Skin of body (tissue), 3 donors: ENCODE measurements at places on chromosomes 4 and X.
A peak's percentile ranks its signal among the peaks of the same experiment; 100 is the strongest.

DNA sequence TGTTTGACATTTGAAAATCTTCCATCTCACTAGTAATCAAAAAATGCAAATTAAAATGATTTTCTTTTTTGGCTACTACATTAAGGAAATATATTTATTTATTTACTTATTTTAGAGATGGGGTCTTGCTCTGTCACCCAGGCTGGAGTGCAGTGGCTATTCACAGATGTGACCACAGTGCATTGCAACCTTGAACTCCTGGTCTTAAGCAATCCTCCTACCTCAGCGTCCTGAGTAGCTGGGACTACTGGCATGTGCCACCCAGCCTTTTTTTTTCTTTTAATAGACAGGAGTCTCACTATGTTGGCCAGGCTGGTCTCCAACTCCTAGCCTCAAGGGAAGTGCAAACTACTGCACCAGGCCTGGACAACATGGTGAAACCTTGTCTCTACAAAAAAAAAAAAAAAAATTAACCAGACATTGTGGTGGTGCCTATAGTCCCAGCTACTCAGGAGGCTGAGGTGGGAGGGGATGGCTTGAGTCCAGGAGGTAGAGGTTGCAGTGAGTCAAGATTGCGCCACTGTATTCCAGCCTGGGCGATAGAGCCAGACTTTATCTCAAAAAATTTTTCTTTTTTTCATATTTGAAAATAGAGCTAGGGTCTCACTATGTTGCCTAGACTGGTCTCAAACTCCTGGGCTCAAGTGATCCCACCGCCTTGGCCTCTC, 4.4 kb upstream of the SMIM14 start:
- no peak for DNase-seq

DNA sequence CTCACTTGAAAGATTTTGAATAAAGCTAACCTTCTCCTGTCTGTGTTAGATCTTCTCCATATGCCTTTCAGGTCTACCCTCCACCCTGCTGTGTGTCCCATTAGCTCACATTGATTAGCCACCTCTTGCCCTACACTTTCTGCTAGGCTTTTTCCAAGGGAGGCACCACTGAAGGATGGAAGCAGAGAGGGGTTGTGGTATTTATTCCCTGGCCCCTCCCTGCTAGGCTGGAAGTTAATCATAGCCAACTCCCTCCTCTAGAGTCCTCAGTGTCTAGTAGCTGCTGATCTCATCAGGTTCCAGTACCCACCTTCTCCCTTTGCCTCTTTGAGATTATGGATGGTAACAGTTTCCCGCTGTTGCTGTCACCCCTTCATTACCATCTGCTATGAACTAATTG, 8.9 kb upstream of the SMIM43 start:
- no peak for DNase-seq

- no peak for DNase-seq
Observed at GRCh38 chr4:151905197-151905596, 144.4 kb upstream of the GATB start.

DNA sequence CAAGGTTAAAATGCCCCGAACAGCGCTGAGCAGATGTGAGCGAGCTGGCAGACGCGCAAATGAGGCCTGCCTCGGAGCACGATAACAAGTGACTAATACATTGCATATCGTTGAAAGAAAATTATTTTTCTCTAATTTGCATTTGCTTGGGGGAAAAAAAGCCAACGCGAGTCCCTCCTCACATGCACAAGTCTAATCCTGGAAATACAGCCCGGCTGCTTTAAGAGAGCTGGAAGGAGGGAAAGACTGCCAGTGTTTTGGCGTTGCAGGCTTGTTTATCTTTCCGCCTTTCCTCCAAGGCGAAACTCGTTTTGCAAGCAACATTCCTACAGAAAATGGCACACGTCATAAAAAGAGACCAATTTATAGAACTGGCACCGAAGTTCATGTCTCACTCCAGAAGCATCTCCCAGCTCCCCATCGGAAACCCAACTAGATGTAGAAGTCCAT, 12.6 kb downstream of the BCOR start:
- no peak for DNase-seq

- no peak for DNase-seq
Observed at GRCh38 chrX:95645738-95646137, 1038.9 kb upstream of the DIAPH2 start.

DNA sequence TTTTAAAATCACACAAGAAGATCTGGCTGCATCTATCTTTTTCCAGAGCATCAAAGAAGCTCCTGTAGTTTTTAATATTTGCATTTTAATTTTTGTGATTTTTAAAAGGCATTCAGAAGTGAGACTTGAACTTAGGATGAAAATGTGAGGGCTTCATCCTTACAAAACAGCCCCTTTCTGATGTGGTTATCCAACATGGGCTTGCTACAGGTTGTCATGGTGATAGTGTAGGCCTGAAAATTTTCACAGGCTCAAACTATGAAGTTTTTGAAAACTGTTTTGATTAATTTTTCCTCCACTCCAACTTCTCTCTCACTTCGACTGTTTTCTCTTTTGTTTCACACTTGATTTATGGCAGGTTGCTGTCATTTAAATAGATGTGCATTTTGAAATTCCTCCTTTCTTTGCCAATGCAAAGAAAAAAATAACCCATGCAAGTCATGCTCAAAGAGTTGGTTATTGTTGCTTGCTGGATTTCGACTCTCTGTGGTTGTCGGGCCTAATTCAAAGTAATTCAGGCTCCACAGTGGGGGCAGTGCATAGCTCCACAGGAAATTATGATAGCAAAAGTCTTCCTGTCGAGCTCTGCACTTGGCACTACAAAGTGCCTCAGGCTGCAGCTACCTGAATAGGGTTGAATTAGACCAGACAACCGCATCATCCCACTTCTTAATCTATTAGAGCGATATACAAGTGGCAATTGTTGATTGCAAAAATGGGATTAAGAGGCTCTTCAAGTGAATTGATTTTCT, 201.0 kb upstream of the GPR101 start:
- no peak for DNase-seq

DNA sequence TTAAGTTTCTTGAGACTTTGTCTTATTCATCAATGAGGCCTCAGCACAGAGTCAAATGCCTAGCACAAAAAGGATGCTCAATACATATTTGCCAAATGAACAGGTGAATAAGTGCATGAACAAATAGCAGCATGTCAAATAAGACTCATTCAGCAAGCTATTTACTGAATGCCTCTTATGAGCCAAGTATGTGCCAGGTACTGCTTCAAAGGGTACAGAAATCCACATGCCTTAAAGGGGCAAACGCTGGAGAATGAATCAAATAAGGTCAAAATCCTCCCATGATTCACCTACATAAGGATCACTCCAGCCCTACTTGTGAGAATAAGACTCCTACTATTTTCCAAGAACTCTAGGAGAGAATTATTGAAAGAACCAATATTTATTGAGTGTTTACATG, 260.2 kb upstream of the CPEB2 start:
- no peak for DNase-seq

- DNase-seq = no peak
Observed at GRCh38 chr4:180950377-180950776, 1292.8 kb upstream of the TENM3 start.

- no peak for DNase-seq
Observed at GRCh38 chr4:83846193-83846830, 310.4 kb downstream of the GPAT3 start.

DNA sequence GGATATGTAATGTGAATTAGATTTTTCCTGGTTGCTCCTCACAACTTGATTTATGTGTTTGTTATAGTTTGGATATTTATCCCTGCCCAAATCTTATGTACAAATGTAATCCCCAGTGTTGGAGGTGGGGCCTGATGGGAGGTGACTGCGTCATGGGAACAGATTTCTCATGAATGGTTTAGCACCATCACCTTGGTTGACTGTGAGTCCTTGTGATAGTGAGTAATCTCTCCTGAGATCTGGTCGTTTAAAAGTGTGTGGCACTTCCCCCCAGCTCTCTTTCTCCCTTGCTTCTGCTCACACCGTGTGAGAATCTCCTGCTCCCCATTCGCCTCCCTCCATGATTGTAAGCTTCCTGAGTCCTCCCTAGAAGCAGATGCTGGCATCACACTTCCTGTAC, 2.2 kb downstream of the MID2 start:
- DNase-seq = no peak

DNA sequence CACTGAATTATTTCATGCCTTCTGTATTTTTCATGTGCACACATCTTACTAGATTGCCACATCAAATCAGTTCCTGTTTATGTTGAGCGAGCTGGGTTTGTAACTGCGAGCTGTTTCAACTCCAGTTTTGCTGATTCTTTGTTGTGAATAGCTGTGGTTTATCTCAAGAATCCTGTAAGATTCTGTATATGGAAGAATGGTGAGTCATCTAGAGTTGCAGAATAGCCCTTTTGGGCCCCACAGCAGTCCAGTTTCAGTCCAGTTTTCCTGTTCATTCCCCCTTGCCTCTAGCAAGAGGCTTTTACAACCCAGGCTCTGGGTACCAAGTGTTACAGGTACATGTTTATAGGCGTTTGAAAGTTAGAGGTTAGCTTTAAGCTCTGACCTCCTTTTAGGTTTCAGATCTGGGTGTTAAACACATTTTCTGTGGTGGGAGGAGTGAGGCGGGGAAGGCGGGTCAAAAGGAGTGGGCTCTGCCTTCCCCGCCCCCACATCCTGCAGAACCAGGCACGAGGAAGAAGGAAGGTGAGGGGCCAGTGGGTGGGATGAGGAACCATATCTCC, 32.7 kb downstream of the TBC1D14 start:
- DNase-seq = peak; percentile 61

DNA sequence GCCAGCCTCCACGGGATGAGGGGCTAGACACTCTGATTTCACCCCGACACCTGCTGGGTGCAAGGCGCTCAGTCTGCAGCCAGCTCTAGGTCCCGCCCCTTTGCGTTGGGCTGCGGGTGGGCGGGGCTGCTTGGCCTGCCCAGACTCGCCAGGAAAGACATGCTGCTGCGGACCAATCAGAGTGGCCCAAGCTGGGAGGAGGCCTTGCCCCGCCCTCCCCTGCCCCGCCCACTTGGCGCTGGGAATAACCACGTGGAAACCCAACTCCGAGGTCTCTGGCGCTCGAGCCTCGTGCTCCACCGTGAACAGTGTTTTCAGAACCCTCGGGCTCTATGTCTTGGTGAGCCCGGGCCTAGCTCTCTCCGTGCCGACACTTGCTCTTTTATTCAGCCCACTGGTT, 5.3 kb upstream of the VMA21 start:
- no peak for DNase-seq

- no peak for DNase-seq
Observed at GRCh38 chr4:8478801-8479744, 38.5 kb downstream of the TRMT44 start.

DNA sequence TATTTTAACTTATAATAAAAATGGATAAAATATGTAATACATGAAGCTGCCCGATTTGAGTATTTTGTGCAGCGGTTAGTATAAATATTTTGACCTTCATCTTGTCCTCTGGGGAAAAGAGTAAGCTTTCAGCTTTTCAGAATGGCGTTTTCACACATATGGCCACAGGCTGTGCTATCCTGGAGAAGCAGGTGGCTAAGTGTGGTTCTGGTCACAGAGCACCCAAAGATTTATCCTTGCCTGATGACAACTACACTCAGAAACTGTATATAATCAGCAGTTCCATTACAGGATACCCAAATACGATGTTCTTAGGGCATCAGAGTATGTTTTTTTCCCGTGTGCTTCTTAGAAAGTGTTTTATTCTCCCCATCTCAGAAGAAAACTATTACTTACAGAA, 42.3 kb upstream of the ANK2 start:
- DNase-seq = no peak

DNA sequence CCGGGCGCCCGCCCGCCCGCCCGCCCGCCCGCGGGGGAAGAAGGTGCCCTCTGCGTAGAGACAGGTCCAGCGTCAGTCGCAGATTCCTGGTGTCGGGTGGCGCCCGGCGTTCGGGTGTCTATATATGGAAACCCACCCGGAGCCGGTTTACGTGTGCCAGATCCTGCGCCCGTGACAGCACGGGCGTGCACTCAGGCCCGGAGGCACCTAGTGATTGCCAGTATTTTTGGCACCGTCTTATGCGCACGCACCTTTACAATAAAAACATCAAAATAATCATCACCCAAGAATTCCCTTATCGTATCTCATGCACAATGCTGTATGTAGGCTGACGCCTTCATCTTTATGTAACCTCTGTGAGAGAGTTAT, 519 bp downstream of the SLC25A4 start:
- DNase-seq = no peak

DNA sequence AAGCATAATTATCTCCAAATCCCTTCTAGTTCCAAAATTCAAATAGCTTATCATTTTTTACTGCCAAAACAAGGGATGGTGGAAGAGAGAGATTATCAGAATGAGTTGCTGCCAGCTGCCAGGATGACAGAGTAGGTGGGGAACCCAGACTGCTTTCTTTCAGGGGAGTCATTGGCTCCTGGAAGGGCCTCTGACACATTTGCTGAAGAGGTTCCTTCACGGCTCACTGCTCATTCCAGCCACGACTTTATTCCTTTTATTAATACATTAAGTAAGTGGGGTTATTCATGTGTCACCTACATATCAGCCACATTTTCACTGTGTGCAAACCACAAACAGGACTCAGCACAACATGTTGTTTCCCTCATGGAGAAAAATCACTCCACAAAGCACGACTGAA, 12.7 kb upstream of the SMIM43 start:
- no peak for DNase-seq

DNA sequence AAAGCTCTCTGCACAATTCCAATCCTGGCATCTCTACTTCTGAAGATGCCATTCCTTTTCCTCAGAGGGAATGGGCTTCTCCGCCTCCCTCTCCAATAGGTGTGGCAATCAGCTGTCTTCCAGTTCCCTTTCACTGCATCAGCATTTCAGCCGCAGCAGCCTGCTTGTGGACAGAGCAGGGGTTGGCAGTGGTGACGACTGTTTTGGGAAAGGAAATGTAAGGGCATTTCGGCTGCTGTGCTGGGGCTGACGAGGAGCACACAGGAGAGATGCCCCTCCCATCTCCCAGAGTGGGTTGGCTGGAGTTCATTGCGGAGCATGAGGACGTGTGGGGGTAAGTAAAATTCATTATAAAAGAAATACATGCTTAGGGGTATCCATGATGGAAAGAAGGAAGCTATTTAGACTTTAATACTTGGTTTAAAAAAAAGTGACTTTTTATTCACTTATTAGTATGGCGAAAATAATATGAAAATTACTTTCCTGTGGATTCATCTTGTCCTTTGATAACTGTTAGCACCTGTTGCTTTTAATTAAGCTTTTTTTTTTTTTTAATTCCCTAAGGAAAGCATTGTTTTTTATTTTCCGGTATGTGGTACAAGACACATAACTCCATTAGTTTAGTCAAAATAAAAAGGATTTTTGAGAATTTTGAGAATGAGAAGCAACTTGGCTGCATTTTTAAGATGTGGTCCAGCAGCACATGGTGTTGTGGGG, at the start of gene LIMCH1:
Gene LIMCH1 (plus strand): TSS at position 141 of the 717 bp plus-strand sequence. CDS start 67,839 bp downstream, outside the sequence.
- DNase-seq = no peak

- DNase-seq = no peak
Observed at GRCh38 chr4:127145006-127145540, 487.7 kb upstream of the INTU start.

- DNase-seq = no peak
Observed at GRCh38 chrX:146189371-146189770, 371.7 kb downstream of the SLITRK2 start.

- DNase-seq = no peak
Observed at GRCh38 chr4:184357772-184358171, 116.6 kb downstream of the IRF2 start.

GRCh38 chrX:132648895-132649294, 160.1 kb upstream of the MBNL3 start:
- no peak for DNase-seq
